ENCODE measurements at places on chromosomes 16 and 17.

- no peak for DNase-seq
Measured at GRCh38 chr16:70481929-70482536, 27.6 kb downstream of the FCSK start.

- DNase-seq, result no peak
Measured at GRCh38 chr17:4892499-4893221, 6.7 kb upstream of the C17orf107 start.

DNA sequence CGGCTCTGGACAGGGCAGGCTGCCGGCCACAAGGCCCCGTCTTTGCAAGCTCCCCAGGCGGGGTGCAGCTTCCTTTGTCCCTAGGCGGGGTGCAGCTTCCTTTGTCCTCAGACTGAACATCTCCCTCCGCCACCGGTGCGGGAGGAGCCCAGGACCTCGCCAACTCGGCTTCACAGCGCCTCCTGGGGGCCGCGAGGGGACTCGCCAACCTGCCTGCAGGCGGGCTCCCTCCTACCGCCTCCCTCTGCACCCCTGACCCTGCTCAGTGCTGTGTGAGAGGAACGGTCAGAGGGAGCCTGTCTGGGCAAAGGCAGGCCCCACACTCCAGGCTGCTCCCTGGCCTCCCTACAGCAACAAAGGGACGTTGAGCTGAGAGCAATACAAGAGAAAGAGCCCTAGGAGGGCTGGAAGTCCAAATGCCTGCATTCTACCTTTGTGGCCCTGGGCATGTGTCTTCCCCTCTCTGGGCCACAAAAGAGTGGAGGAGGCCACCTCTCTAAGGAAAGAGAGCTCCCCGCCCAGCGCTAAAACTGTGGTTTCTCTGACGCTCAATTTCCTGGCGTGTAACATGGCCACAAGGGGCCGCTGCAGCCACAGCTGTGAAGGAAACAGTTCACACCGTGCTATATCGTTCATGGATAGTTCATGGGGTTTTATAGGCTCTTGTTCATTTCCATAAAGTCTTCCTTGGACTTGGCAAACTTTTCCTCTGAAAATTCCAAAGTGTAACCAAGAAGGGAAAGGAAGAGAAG is 20.9 kb upstream of the KRT19 start:
- no peak for DNase-seq

GRCh38 chr17:3914312-3914670 is 2.0 kb downstream of the P2RX1 start:
- no peak for DNase-seq

- DNase-seq, result no peak
Measured at GRCh38 chr16:720447-720989, 428 bp upstream of the ANTKMT start.
